Stimulated activated CD4-positive, alpha-beta T cell treated with anti-CD3 and anti-CD28 coated beads, Interleukin-1b, Interleukin-23, amount 100 ng/mL, for 1 hour (primary cell): ENCODE measurements at places on chromosomes 4 and X.

GRCh38 chrX:18757956-18758932 lies 50.8 kb downstream of the PPEF1 start:
- DNase-seq: no peak

- DNase-seq: no peak
Measured at GRCh38 chr4:174396599-174397110, 112.9 kb downstream of the CEP44 start.

- DNase-seq: no peak
Measured at GRCh38 chr4:99100876-99101275, 12.3 kb upstream of the ADH5 start.

GRCh38 chrX:3520982-3521381 lies 174.5 kb upstream of the MXRA5 start:
- no peak for DNase-seq

DNA sequence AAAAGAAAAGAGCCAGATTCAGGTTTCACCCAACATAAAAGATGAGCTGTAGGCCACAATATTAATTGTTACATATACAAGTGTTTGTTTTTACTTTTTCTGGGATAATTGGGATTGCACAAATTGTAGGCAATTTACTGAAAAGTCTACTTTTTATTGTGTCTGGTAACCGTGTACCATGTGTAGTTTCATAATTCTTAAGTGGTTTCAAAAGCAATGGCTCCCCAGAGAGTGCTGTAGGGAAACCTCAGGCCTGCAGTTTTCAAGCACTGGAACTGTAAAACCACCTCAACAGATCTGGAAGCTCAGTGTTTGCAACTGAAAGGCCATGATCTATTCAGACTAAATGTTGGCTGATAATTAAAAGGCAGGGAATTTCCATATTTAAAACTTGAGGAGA lies 53.9 kb upstream of the MMAA start:
- DNase-seq: no peak

DNA sequence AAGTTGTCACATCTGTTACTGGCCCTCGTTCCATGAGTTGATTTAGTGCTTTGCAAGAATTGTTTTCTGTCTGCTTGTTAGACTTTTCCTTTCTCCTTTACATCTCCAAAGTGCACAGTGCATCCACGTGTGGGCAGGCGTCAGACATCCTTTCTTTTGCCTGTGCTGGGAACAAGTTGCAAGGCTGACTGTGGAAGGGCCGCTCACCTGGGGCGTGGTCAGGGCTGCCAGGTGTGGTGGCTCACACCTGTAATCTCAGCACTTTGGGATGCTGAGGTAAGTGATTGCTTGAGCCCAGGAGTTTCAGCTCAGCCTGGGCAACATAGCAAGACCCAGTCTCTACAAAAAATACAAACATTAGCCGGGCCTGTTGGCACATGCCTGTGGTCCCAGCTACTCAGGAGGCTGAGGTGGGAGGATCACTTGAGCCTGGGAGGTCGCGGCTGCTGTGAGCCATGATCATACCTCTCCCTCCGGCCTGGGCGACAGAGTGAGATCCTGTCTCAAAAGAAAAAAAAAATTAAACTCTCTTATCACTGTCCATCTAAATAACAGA lies 46.2 kb downstream of the RGS12 start:
- no peak for DNase-seq

DNA sequence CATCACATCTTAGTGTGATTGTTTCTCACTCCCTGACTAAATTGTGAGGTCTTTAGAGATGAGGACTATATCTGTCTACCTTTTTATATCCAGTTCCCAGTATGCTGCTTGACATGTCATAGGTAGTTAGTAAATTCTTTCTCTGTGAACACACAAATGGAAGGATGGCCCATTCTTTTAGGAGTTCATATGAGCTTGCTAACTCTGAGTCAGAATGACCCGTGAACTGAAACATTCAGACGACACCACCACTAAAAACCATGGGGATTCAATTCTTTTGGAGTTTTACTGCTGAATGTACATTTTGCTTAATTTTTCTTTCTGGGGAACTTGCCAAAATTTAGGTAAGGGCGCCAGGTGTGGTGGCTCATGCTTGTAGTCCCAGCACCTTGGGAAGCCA lies 13.9 kb downstream of the OFD1 start:
- DNase-seq: no peak
